ENCODE measurements at places on chromosomes 2 and 18. TPM values are rescaled to one million over a fixed set of nuclear protein-coding genes. Genes with fewer than 3 reads are reported as not detected.

Gene KRTCAP3
- total RNA-seq, result not detected

Gene TTC31
- 4.2 TPM for total RNA-seq

Gene IL36G
- total RNA-seq, result not detected

Gene PLEK
- 9.4 TPM for total RNA-seq
